Retina (tissue), 1 donor: ENCODE measurements at places on chromosomes 7 and 10.

GRCh38 chr7:26659121-26659520 lies 205.3 kb downstream of the SKAP2 start:
- DNase-seq, result no peak

DNA sequence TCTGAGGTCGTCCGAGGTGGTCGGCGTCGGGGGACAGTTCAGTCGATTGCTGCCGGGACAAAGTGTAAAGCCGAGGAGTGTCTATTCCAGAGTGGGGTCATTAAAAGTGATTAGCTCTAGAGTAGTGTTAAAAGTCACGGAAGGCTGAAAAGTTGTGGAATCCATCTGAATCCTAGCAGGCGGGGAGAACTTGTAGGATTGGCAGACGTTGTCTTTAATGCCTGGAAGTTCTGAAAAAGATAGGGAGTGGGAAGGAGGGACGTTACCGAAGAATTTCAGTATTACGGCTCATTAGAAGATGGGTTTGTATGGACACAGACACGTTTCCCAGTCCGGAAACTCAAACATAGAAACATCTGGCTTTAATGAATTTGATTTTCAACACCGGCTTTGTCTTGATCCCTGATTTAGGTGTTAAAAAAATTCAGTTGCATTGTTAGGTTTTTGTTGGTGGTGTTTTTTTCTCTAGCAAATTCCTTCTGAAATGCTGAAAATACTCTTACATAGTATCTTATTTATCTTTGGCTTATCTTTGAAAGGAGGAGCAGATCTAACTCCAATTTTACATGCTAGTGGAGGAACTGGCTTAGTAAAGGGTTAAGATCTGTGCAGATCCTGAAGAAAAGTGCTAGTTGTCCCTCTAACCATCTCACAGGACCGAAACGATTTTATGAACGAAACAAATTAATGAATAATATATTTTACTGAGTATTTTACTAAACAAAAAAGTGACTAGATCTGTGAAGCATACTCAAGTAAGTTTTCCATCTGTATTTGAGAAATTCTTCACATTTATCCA lies 900 bp downstream of the MKLN1 start:
- no peak for DNase-seq

- no peak for DNase-seq
Observed at GRCh38 chr7:30932562-30932961, 20.9 kb downstream of the AQP1 start.

- DNase-seq, result no peak
Observed at GRCh38 chr7:124462249-124462648, 303.3 kb downstream of the GPR37 start.

- no peak for DNase-seq
Observed at GRCh38 chr7:130463553-130464434, 23.0 kb upstream of the CEP41 start.

DNA sequence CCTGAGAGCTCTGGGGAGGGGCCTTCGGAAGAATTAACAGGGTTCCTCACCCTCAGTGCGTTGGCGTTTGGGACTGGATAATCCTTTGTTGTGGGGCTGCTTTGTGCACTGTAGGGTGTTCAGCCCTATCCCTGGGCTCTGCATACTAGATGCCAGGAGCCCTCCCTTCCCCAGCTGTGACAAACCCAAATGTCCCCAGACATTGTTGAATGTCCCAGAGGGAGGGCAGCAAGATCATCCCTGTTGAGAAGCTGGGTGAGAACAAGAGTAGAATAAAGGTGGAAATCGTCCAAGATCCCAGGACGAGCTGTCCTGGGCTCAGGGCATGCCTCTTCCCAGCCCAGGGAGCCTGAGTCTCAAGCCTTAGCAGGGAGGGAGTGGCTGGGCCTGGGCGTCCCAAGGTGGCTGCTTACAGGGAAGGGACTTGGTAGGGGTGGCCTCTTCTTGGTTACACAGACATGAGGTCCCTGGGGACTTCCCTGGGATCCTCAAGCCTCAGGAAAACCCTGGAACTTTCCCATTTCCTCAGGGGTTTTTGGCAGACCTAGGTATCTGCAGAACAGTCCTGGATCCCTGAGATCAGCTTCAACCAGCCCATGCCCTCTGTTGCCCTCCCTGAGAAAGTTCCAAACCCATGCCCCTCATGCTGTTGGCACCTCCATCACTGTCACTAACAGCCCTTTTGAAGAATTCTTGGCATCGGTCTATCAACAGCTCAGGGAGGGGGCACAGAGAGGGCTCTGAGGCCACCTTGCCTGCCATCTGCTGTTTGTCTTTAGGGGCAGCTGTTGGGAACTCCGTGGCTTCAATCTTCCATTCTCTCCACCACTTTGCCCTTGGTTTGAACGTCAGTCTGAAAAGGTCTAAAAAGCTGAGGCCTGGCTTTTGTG lies 53.7 kb downstream of the GOLGA7B start:
- DNase-seq, result no peak

DNA sequence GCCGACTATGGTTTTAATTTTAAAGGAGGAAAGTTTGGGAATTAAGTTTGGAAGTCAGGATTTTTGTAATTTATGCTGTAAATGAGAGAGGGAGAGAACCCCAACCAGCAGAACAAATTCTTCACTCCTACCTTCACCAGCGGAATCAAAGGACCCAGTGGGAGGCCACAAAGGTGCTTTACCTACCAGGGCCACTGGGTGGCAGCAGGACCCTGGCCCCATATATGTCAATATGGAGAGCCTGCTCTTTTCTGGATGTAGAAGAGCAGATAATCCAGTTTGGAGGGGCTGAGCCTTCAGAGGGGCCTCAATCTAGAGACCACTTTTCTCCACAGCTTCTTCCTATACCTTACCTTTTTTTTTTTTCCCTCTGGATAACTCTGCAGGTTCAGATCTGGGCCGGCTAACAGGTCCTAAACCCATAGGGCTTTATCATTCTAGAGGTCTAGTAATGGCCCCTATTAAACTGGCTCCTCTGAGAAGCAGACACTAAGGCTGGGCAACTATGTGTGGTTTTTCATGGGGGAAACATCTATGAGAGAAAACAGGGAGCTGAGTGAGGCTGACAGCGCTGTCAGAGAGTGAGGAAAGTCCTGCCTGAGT lies 8.5 kb upstream of the SCD start:
- peak; percentile 83 for DNase-seq

DNA sequence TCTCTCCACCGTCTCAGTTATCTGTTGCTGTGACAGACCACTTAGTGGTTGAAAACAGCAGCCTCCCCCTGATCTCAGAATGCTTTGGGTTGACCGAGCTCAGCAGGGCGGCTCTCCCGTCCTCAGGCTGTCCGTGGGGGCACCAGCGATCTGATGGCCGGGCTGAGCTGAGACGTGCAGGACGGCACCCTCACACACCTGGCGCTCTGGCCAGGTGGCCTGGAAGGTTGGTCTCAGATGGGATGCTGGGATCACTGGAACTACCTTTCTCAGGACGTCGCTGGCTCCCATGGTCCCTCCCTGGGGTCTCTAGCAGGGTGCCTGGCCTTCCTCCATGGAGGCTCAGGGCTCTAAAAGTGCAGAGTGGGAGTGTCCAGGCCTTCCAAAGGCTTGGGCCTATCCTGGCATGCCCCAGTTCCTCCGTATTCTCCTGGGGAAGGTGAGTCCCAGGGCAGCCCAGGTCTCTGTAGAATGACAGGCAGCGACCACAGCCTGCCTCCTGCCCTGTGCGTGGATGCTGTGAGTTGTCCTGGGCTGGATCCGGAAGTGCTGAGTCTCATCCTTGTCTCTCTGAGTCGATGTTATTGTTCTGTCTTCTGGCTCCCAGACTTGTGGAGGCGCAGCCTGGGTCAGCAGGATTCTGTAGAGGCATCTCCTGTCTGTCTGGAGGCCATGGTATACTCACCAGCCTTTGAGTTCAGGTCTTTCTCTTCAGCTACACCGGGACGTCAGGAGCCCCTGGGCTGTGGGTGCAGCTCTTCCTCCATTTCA lies 12.2 kb upstream of the PWWP2B start:
- no peak for DNase-seq

GRCh38 chr10:127897177-127897576 lies 4.4 kb upstream of the CLRN3 start:
- no peak for DNase-seq

- no peak for DNase-seq
Observed at GRCh38 chr10:78042058-78042751, 8.5 kb downstream of the RPS24 start.

DNA sequence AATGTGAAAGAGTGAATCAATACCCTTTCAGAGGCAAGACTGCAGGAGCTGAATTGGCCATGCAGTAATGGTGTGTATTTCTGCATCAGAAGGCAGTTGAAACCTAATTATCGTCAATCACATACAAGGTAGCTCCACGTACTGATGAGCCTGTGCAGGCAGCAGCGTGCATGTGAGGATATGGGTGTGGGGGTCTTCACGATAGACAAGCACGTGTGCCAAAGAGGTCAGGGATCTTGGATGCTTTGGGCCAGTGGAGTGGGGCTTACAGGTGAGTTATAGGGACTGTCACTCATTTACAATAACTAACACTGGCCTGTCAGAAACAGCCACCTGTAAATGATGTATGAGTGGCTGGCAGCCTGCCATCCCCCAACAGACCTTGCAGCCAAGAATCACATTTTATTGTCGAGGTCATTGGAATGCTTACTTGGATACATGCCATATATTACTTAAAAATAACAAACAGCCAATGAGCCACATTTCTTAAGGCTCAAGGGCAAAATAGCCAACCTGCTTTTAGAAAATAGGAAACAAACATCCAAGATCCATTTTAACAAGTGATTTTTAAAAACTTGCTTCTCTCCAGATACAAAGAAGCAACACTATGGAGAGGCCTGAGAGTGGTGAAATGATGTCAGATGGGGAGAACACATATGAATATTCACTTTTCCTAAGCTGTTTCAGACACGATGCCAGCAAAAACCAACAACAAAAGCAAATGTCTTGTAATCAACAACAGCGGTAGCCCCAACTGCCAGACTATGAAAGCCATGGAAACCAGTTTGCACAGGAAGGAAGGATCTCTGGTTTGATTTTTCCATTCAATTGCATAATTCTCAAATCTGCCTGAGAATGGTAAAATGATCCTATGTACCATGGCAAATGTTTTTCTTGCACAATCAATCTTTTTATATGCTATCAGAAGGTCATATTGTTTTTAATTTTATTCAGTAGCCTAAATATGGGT lies 210.7 kb downstream of the SKAP2 start:
- DNase-seq, result no peak

DNA sequence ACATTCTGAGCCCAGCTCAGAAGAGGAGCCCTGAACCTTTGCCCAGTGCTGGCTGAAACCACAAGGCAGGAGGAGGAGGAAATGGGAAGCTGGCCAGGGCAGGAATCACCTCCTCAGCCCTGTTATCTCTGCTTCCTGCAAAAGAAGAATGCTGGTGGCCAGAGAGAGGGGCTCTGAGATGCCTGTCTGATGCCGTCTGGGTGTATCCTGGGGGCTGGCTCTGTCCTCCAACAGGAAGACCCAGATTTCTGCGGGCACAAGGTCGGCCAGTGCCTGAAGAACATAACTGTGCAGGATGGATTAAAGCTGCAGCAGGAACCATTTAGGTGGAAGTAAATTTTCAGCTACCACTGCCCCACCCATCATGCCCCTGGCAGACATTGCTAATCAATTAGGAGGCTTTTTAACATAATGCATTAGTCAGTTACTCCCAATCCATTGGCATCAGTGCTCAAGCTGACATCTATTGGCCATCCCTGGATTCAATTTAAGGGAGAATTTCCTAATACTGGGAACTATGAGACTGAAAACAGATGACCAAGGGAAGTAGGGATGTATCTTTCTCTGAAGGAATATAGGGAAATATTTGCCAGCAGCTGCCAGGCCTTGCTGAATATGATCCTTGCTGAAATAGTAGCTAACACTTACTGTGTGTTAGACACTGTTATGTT lies 67.7 kb downstream of the COL13A1 start:
- DNase-seq, result no peak

DNA sequence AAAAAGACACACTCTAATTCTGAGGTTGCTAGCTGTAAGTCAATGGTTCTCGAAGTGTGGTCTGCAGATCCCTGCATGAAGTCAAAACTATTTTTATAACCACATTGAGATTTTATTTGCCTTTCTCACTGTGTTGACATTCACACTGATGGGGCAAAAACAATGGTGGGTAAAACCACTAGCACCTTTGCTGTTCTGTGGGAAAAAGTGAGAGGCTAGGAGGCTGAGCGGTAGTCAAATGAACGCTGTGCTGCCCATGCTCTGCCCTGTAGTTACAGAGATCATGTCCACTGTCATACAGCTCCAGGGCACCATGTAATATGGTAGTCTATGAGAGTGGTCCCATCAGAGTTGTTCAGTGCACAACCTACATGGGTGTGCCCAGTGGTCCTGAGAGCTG lies 21.6 kb upstream of the PDCD4 start:
- no peak for DNase-seq

DNA sequence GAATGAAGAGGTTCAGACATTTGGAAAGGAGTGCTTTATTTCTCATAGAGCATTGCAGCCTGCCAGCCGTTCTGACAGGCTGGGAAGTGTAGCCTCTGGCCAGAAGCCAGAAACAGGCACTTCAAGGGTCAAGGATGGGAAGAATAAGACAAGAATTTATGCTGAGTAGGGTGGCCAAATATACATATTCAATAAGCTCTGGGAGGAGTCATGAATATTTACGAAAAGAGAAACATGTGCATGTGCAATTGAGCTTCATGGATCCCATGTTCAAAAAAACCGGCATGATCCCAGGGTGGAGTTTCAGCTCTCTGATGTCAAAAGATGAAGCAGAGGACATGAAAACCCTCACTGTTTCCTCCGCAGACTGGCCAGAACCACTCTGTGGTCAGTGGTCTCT lies 32.9 kb downstream of the TLX1 start:
- no peak for DNase-seq

DNA sequence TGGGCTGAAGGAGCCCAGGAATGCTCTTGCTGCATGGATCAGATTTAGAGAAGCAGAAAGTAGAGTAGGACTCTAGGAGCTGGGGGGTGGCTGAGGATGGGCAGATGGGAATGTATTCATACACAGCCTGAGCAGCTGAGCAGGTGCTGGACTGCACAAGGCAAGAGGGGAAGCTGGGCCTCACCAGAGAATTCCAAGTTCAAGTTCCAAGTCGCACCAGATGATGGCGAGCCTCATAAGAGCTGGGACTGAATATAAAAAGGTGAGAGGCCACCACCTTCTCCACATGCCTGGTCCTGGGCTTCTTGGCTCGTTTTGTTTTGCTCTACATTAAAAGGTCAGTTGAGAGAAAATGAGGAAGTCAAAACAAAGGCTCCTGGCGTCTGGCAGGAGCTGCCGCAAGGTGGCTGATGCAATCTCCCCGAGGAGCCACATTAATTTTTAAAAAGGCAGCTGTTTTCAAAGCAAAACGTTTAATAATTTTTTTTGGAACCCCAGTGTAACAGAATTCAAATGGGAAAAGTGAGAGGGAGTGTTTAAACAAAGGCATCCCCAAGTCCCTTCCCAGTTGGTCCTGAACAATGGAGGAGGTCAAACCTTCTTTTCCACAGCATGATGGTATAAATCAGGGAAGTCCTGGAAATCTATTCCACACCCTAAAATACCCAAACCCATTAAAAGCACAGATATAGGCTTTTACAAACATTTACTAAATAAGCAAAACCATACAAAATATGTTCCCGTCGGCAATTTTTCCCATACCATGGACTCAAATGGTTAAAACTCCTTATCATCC lies 9.5 kb downstream of the CYREN start:
- DNase-seq, result peak; percentile 18

- DNase-seq, result peak; percentile 12
Observed at GRCh38 chr10:87771871-87772500, 46.0 kb downstream of the ATAD1 start.
